Smooth muscle cell of the umbilical artery (primary cell): ENCODE measurements at places on chromosomes 11 and 22. TPM values are rescaled to one million over a fixed set of nuclear protein-coding genes. Genes with fewer than 3 reads are reported as not detected.

The DNAL4 gene
- 18.7 and 22.3 TPM in 2 replicates for total RNA-seq

The WBP2NL gene
- 0.59 and 0.60 TPM in 2 replicates for total RNA-seq

The OR5B21 gene
- not detected in 2 replicates for total RNA-seq

The MOGAT2 gene
- not detected in 2 replicates for total RNA-seq

The HORMAD2 gene
- total RNA-seq = not detected in 2 replicates

The NOX4 gene
- 4.2 and 9.5 TPM in 2 replicates for total RNA-seq

The PDGFD gene
- total RNA-seq = 0.83 and 3.0 TPM in 2 replicates

The ARL14EP gene
- 29.8 and 31.2 TPM in 2 replicates for total RNA-seq

The PANX3 gene
- total RNA-seq = not detected in 2 replicates
